Muscle of leg (tissue), 16 donors: ENCODE measurements at places on chromosomes 6 and 20.
A peak's percentile ranks its signal among the peaks of the same experiment; 100 is the strongest.

DNA sequence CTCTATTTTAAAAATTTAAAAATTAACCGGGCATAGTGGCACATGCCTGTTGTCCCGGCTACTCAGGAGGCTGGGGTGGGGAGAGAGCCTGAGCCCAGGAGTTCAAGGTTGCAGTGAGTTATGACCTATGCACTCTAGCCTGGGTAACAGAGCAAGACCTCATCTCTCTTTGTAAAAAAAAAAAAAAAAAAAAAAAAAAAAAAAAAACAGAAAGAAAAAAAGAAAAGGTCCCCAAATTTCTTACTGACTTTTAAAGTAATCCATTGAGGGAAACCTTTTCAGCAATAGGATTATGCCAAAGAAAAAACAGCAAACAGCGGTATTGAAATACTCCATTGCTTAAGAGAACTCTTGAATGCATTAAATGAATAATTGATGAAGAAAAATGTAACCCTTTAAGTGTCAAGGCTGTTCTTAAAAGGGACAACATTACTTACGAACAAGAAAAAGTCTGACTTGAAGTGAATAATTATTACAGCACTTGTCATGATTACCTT lies 6.0 kb upstream of the DNAAF9 start:
- no peak for DNase-seq

- DNase-seq, result no peak
These were observed 11.1 kb downstream of the SAMD3 start for GRCh38 chr6:130211691-130212090.

GRCh38 chr6:135187372-135187771 lies 6.3 kb downstream of the MYB start:
- DNase-seq, result no peak

DNA sequence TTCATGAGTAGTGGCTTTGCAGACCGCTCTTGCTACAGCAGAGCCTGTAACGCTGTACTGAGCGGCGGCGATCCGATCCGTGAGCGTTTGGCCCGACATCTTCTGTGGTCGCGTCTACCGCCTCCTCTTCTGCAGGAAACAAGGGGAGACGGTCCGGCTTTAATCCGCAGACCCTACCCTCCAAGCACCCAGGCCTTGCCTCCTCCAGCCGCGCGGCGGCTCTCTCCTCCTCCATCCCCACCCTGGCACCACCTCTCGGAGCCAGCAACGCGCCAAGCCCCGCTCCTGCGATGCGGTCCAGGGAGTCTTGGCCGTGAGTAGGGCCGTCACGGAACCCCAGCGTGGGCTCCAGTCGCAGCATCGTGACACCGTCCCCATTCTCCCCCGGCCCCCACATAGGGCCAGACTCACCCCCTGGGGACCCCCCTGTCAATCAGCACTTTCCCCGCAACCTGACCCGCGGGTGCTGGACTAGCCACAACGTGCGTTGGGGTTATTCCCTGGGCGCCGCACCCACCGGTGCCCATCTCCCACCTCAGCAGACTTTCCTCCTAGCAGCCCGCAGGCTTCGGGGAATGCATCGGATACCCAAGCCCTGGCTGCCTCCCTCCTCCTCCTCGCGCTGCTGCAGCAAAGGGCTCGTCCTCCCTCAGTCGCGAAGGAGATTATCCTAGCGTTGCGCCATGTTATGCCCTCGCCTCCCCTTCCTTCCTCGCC lies 914 bp downstream of the SNAP91 start:
- peak; percentile 4 for DNase-seq

DNA sequence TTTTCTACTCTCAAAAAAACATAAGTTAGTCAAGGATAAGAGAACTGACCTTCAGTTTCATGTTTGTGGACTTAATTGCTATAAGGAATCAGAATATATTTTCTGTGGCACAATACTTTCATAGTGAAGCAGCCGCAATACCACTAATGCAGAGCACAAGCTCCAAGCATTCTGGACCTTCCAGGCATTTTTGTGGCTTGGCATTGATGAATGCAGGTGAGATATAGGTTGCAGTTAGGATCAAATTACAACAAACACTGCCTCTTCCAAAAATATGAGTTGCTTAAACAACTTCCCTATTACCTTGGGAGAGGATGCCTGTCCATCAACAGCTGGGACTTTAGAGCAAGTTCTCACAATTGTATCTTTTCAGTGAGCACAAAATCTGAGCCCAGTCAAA lies 162.8 kb upstream of the RSPO3 start:
- no peak for DNase-seq
